MG63 (cell line): ENCODE measurements at places on chromosomes 6 and 20. TPM values are rescaled to one million over a fixed set of nuclear protein-coding genes. Genes with fewer than 3 reads are reported as not detected.

BTNL2 gene
- not detected in 2 replicates for total RNA-seq

DZANK1 gene
- total RNA-seq, result 0.10 and 0.40 TPM in 2 replicates

HLA-DQA1 gene
- total RNA-seq, result not detected in 2 replicates

TP53TG5 gene
- not detected in 2 replicates for total RNA-seq

BPIFB1 gene
- total RNA-seq, result not detected in 2 replicates

DYNLT2 gene
- 0.10 TPM in 1 of 2 replicates, not detected in the other for total RNA-seq

OR2H1 gene
- total RNA-seq, result not detected in 2 replicates

PPP1R16B gene
- not detected in 2 replicates for total RNA-seq

CLPSL2 gene
- not detected in 2 replicates for total RNA-seq

C6orf52 gene
- total RNA-seq, result not detected in 2 replicates

CD93 gene
- total RNA-seq, result not detected in 2 replicates
